NCI-H2081 treated with DMSO at 0.1 percent for 48 hours (cell line): ENCODE measurements at places on chromosomes 6 and 20.

- DNase-seq = no peak
Observed at GRCh38 chr6:3138341-3138740, 19.0 kb downstream of the TUBB2A start.

DNA sequence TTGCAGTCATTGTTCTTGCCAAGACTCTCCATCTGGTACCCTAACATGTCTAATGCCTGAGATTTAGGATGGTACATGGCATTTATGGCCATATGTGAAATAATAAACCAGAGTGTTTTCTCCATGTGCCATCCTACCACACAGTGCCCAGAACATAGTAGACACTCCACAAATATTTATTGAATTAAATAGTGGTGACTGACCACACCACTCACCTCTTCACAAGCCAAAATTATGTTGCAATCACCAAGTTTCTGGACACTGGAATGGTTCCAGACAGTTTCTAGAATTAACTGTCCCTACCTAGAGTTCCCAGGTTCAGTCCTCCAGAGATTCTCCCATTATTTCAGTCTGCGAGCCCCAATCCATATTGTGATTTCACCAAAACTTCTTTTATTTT lies 427.3 kb downstream of the KIF16B start:
- no peak for DNase-seq

GRCh38 chr20:5586720-5587119 lies 163.5 kb upstream of the SHLD1 start:
- DNase-seq = no peak

GRCh38 chr6:76708641-76709331 lies 636.3 kb upstream of the IMPG1 start:
- no peak for DNase-seq

GRCh38 chr6:26657256-26657655 lies 2.3 kb downstream of the ZNF322 start:
- no peak for DNase-seq

- no peak for DNase-seq
Observed at GRCh38 chr6:87858440-87858839, 156.4 kb upstream of the AKIRIN2 start.

DNA sequence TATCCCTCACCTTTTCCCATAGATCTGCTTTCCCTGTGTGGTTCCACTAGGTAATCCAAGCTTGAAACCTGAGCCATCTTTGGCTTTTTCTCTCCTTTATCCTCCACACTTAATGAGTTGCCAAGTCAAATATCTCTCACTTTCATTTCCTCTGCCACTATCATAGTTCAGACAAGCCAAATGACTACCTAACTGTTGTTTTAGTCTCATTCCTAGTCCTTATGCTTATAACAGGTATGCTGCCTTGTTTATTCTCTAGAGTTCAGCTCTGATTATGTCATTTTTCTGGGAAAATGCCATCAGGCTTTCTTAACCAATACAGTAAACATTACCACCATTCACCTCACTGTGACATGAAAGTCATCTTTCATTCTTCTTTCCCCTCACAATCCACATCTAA lies 6.5 kb downstream of the EFHC1 start:
- DNase-seq = no peak

GRCh38 chr20:40770564-40771307 lies 81.7 kb upstream of the MAFB start:
- no peak for DNase-seq

DNA sequence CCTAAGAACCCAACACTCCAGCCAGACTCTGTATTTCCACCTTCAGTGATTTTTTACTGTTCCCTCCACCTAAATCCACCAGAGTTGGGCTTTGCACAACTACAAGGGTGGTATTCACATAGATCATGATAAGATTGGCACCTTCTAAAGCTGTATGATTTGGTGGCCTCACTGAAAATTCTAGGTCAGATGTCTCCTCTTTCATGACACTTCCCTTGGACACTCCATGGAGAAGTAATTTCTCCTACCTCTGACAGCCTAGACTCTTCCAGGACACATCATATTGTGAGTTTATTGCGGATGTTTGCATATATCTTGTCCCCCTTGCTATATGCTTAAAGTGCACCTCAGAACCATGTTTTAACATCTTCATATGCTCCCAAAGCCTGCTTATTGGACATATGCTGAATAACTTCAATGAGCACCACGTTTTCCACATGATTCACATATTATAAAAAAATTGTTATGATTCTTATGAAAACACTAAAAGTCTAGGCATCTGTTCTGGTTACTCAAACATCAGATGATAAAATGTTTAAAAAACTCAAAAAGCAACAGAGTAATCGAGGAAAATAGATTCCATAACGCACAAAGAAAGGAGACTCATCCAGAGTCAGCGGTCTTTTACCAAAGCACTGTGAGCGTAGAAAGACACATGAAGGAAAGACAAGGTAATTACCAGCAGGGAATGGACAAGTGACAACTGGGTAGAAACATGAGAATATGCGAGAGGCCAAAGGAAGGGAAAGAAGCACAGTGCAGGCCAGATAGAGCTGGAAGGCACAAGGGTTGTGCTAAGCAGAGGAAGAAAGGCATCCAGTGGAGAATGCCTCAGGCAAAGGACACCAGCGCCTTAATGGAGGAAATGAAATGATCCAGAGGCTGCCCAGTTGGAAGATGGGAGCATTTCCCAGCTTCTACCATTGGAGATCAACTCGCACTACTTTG lies 46.5 kb downstream of the KIF16B start:
- DNase-seq = no peak

DNA sequence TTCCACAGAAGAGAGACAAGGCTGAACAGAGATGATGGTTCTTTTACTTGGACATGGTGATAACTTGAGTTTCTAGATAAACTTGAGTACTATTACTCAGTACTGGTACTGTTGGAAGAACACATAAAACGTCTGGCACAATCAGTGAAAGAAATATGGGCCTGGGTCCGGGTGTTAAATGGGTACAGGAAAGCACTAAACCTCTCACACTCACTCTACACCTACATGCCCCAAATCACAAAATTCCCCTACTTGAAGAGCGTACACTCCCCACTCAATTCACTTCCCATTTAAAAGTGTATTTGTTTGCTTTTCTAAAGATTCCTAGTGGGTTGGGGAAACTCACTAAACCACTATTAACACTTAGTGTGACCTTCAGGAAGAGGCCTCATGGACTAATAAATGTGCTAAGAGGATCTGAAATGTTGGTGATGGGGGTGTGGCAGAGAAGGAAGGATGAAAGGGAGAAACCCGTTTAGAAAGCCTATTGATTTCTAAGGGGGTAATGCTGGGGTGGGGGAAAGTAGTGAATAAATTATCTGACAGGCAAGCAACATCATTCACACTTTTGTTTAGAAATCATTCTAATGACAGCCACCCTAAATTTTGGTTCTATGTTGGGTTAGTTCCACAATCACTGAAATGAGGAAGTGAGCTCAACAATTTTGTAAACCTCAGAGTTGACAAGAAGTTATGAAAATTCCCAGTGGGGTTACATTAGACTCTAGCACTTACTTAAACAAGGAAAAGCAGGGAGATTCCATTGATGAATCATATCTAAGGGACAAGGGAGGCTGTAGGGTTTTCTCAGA lies 222.6 kb upstream of the MARCKS start:
- no peak for DNase-seq

DNA sequence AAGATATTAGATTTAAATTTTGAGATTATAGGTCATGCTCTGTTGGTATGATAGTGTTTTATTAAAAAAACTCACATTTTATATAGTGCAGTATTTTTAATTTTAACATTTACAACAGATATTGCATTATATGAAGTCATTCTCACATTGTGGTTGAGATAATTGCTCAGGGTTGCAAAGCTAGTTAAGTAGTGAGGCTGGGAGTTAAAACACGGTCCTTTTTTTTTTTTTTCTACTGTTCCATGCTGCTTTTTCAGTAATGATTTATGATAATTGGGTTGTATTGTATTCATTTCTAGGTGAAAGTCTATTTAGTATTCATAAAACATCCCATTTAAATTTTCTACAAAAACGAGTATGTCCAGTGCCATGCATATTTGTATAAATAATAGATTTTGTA lies 117.6 kb upstream of the EDN1 start:
- no peak for DNase-seq

- DNase-seq = no peak
Observed at GRCh38 chr6:145267076-145267867, 468.0 kb downstream of the EPM2A start.

DNA sequence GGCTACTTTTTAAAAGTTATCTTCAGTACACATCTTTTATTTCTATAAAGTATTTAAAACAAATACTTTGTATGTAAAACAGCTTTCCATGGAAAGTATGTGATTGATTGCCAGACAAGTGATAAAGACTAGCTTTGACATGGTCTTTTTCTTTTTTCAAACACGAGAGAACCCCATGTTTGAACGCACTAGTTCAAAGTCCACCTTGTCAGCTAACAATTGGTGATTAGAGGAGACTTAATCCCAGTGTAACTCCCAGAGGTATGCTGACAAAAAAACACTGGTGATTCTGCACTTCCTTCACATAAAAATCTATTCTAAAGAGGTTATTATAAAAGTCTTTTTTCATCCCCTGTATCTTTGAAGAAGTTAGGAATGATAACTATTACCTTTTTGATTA lies 438.1 kb downstream of the GJA1 start:
- no peak for DNase-seq

DNA sequence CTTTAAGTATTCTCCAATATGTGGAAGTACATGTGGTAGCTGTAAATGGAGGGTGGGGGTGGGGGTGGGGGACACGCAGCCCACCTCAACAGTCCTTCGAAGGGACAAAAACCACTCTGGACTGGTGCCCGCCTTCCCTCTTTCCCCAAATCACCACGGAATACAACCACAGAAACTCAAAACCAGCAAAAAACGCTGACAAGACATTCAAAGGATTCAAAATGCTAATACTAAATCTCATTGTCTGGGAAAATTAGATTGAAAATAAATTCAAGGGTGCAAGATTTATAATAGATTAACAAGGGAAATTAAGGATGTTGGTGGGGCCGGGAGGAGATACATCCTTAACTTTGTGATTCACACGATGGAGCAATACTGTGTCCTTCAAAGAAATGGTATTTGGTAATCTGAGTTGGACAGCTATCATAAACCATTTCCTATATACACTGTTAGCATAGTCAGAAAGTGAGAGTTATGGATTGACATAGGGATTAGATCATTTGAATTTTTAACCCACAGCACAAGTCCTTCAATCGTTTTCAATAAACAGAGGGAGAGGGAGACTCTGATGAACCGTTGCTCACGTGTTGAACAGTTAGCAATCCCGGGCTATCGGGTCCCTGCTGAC lies 766 bp upstream of the TBC1D22B start:
- DNase-seq = no peak

- DNase-seq = no peak
Observed at GRCh38 chr6:12148317-12148801, 136.2 kb downstream of the HIVEP1 start.
